ENCODE measurements at places on chromosomes 4 and X.
A peak's percentile ranks its signal among the peaks of the same experiment; 100 is the strongest.

- no peak for DNase-seq
Observed at GRCh38 chr4:108831886-108832285, 69.0 kb upstream of the ETNPPL start.

DNA sequence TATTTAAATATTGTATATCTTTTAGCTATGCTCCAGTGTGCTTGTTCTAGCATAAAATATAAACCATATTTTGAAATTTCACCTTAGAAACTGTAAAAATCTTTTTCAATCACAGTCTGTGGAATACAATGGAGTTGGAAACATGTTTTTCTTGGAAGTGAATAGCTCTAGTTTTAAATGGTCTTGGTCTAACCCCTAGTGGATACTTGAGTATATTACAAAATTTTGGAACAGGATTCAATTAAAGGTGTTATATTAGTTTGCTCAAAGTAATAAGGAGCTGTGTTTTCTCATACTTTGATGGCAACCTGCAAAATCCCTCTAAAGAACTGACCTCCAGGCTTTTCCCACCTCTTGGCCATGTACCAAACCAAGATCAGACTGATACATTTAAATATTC lies 48.2 kb downstream of the STK26 start:
- DNase-seq = peak; percentile 4

DNA sequence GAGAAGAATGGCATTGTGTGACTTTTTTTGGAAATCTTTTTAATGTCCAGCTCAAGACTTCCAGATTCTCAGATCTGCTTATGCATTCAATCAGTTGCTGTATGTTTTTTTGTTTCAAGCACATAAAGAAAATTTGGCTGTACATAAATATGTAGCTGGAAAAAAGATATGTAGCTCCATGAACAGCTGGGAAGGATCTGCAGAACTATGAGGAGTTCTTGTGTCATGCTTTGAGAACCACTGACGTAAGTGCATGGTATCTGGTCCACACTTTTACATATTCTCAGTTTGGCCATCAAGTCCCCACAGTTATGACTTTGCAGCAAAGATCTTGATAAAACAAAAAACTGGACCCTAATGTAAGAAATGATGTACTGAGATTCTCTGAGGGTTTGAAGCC lies 165.9 kb downstream of the KIT start:
- DNase-seq = no peak

GRCh38 chr4:21535898-21536297 lies 412.7 kb downstream of the KCNIP4 start:
- DNase-seq = no peak

- DNase-seq = no peak
Observed at GRCh38 chrX:150983521-150984168, 510 bp downstream of the HMGB3 start.

GRCh38 chr4:145830699-145831098 lies 107.9 kb downstream of the ZNF827 start:
- no peak for DNase-seq

- DNase-seq = no peak
Observed at GRCh38 chr4:96073461-96073860, 233.6 kb downstream of the PDHA2 start.

GRCh38 chrX:1507511-1508463 lies 29.2 kb downstream of the P2RY8 start:
- DNase-seq = no peak

DNA sequence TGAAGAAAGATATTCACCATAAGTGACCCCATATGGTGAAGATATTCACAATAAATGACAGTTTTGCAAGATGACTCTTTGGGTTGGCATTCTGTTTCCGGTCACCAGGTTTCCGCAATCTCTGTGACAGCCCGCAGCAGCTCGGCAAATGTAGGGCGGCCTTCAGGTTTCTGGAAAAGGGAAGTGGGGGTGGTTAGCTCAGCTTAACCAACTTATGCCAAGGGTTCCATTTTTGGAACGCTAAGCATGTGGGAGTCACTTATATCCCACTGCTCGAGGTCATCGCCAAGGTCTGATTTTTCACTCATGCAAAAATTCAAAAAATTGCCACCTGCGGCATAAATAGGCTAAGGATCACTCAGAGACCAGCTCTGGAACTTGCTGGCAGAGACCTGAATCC lies 51.0 kb downstream of the NIPAL1 start:
- DNase-seq = no peak

DNA sequence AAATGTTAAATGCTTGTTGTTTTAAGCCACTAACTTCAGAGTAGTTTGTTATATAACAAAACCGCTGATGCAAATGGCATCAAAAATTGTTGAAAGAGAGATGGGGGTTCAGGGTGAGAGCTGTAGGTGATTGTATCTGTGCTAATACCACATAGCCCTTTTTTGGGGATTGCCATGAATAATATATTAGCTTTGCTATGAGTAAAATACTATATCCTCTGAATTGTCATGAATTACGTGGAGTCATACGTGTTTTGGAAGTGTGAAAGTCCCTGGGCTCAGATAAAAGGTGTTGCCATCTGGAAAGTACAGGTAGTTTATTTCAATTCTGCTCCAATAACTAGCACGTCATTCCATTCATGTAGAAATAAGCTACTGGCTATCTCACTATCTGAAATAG lies 30.6 kb downstream of the DYNLT3 start:
- no peak for DNase-seq

- DNase-seq = no peak
Observed at GRCh38 chr4:152609481-152609880, 70.3 kb downstream of the TMEM154 start.

- DNase-seq = no peak
Observed at GRCh38 chr4:142614621-142615323, 231.3 kb downstream of the INPP4B start.

- no peak for DNase-seq
Observed at GRCh38 chr4:61877266-61877665, 677.1 kb downstream of the ADGRL3 start.

GRCh38 chr4:74670583-74670982 lies 123.7 kb downstream of the BTC start:
- no peak for DNase-seq

DNA sequence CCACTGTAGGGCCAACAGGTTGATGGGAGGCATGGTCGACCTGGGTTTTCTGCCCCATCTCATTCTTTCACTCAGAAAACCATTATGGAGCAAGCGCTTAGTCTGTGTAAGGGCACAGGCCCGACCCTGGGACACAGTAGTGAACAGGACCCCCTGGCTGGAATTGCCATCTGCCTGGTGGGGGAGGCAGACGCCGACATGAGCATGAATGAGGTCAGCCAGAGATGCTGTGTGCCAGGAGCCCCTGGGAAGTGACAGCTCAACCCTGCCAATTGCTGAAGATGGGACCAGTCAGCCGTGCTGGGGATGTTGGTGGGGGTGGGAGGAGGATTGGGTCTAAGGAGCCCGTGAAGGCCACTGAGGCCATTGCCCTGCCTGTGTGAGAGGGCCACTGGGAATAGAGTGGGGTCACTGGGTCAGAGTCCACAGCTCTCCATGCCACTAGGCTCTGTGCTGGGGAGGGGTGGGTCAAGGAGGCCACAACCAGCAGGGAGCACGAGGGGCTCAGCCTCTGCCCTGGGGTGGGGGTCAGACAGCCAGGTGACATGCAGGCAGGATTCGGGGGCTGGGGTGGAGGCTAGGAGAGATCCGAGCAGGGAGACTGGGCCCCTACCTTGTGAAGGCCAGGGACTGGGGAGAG lies 31.0 kb downstream of the ZNF185 start:
- no peak for DNase-seq

DNA sequence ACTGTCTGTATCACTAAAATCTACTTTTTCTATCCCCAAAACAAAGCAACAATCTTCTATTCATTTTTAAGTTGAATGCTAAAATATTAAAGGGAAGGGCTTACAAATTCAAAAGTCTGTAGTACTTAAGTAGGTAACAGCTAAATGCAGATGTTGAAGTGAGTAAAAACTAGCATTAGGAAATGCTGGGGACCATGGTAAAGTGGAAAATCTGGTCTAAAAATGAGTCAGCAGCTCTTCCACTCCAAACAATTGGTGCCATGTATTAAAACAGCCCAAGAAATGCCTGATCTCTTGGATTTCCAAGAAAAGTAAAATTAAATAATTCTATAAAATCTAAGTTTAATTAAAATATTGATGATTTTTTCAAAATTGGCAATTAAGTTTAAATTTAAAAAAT lies 73.3 kb upstream of the PPP3CA start:
- no peak for DNase-seq

GRCh38 chr4:183840311-183840710 lies 64.8 kb upstream of the STOX2 start:
- peak; percentile 45 for DNase-seq

- no peak for DNase-seq
Observed at GRCh38 chrX:71366674-71367256, 608 bp downstream of the TAF1 start.
